ENCODE measurements at places on chromosomes 1 and 21.

DNA sequence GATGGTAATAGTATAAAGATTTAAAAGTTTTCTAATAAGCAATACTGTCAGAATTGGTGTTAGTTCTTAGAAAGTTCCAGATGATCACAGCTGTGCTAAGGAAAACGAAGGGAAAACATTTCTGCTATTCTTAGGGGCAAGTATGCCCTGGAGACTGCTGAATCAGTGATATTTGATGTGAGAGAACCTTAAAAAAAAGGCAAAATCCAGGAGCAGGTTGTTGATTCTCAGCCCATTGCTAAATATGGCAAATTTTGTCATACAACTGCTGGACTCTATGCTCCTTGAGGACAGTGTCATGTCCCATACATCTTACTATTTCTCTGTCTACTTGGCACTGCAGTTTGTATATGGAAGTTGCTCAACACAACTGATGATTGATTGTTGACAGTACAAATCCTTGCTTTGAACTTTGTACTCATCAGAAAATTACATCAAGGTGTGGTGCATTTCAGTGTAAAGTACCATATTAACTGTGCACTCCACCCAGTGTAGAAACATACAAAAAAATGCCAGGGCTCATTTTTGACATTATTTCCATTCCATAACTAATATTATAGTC is 10.9 kb downstream of the CRCT1 start:
- DNase-seq, result no peak

- no peak for DNase-seq
These were observed 118.7 kb downstream of the GLIS1 start for GRCh38 chr1:53620061-53620855.

DNA sequence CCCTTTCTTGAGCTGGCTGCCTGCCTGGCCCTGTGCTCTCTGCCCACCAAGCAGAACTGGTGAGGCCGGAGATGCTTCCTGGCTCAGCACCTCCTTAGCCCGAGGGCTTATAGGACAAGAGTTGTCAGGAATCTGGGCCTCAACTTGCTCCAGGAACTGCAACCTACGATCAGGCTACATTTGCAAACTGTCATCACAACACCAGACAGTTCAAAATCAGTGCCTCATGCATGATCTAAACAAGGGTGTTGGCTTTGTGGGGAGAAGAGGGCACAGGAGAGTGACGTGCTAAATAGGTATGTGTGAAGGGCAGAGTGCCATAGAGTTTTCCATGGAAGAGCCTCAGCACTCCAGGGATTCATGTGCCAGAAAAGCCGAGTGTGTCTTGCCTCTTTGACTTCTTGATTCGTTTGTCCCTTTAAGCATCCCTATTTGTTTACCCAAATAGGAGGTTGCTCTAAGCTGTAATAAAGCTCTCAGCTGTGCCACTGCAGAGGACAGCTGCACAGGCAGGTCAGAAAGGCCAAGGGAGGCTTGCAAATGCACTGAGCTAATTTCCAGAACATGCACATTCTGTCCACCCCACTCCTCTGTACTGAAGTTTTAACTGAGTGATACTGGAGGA is 30.2 kb upstream of the NEK2 start:
- DNase-seq, result no peak

DNA sequence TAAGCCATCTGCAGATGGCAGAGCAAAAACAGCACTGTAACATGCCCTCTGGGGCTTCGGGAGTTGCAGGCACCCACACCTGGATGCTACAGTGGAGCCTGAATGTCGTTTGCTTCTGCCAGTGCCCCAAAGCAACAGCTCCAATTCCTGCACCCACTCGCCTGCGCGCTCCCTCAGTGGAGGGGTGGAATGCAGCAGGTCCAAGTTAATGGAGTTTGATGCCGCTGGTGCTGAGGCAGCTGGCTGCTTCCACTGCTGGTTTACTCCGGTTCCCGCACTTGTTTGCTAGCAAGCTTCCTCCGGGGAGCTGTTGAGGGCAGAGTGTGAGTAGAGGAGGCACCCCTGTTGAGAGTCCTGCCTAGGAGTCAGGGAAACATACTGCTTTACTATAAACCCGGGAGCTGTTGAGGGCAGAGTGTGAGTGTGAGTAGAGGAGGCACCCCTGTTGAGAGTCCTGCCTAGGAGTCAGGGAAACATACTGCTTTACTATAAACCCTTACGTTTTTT is 584.0 kb upstream of the TMPRSS15 start:
- no peak for DNase-seq

GRCh38 chr1:210132582-210132981 is 100.0 kb upstream of the SERTAD4 start:
- DNase-seq, result peak; percentile 7

DNA sequence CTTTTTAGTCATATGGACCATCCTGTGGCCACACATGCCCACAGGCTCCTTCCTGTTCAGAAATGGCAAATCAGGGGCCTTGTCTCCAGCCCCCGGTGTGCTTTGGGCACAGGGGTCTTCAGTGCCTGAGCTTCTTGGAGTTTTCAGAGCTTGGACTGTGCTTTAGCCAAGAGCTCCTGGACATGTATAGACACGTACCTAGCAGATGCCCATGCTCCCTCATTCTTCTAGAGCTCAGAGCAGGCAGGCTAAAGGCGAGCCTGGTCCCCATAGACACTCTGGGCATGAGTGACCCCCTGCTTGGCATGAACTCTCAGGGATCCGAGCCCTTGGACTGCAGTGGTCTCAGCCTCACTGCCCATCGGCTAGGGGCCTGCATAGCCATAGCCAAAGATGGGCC is 106.8 kb downstream of the EPHB2 start:
- DNase-seq, result no peak

DNA sequence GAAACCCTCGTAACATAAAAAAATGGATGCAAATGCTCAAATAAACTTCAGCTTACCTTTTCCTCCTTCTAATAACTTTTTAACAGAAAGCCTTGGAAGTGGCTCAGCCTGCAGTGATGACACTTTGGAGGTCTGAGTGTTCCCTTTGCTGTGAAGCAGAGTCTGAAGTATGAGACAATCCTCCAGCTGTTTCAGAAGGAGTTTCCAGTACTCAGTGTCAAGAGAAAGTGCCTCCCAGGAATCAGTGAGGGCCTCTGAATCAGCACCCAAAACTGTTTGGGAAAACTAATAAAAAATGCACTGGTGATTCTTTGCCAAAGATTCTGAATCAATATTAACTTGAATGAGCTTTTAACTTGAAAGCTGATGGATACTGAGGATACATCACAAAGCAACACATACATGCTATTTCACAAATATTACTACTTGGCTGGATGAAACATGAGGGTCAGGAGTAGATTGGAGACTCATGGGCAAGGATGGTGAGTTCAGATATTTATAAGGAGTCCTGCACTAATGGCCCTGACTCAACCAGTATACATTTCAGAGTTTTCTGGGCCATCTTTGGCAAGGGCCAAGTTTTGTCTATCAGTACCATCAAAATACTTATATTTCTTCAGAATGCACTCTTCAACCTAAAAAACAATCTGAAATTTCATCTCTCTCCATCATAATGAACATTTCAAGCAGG is 77.0 kb downstream of the IARS2 start:
- no peak for DNase-seq

DNA sequence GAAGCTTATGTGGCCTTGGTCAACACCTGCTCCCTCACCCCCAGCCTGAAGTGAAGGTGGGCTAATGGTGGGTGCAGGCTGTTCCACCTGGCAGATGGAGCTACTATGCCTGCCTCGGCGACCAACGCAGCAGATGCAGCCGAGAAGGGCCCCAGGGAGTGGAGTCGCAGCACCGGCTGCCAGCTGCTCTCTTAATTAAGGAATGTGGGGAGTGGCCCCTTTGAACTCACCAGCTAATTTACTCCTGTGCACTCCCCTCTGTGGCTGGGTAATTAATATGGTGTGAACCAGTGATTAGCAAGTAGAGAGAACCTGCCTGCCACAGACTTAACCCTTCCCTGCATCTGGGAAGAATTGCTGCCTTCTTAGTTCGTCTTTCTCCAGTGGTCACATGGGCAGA is 3.3 kb upstream of the SLAMF8 start:
- no peak for DNase-seq

DNA sequence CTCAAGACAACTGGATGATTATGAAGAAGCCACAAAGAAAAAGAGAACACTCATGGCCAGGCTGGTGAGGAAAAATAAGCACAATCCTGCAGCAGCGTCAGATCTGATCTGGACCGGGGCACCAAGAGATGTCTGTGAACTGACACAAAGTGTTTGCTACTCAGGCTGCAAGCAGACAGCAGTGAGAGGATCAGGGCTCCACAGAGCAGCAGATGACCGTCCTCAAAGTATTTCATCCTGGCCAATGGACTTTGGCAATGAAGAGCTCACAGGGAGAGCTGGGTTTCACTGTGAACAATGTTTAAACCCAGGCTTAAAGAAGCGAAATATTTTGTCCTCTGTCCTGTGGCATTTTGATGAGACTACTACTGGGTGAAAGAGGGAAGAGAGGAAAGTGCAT is 299.2 kb downstream of the GPATCH2 start:
- DNase-seq, result no peak

- DNase-seq, result no peak
These were observed 24.9 kb downstream of the VAV3 start for GRCh38 chr1:107940017-107940577.

- DNase-seq, result peak; percentile 21
These were observed 80.4 kb upstream of the ADAMTS5 start for GRCh38 chr21:27047283-27047657.

DNA sequence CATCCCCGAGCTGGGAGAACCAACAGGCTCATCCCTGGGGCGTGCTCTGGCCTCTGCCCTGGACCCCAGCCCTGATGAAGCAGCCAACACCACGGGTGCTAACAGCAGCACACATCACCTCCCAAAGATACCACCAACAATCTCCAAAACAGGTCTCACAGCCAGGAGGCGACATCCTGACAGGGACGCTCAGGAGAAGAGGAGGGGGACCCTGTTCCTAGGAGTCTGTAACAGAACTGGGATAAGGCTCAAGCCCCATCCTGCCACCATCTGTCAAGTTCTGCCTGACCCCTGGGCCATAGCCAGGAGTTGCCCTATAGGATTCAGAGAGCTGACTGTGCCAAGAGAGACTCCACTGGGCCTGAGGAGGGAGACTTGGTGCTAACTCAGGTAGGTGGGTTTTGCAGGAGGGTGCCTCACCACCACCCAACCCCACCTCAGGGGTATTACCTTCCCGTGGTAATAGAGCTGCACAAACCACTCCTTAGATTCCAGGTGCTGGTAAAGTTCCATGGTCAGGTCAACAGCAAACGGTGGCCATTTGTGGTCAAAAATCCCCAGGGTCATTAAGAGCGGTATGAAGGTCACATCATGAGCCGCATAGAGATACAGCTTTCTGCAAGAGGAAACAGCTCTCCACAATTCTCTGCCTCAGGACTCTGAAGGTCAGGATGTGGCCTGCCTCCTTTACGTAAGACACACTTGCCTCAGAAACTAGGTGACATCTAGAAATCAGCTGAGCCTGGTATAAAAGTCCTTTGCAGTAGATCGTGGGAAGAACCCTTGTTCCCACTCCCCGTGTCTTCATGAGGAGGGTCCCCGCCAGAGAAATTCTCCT is 22.3 kb downstream of the ACP6 start:
- no peak for DNase-seq

DNA sequence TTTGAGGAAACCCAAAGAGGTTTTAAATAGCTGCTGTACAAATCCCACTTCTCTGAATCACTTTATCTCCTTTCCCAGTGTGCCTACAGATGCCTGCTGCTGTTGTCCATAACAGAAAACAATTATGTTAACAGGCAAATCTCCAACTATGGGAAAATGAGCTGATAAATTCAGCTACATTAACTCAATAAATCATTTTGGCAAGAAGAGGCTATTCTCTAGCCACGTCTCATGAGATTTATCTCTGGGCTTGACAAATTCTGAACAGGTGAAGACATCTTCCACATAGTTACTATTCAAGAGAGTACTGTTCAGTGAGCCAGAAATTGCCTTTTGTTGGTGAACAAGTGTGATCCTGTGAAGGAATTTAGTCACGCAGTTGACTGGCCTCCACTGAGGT is 327.1 kb upstream of the FMN2 start:
- DNase-seq, result no peak

GRCh38 chr1:207603777-207604176 is 41.2 kb upstream of the CR1L start:
- no peak for DNase-seq

- no peak for DNase-seq
These were observed 37.0 kb upstream of the EPS15 start for GRCh38 chr1:51555866-51556619.

DNA sequence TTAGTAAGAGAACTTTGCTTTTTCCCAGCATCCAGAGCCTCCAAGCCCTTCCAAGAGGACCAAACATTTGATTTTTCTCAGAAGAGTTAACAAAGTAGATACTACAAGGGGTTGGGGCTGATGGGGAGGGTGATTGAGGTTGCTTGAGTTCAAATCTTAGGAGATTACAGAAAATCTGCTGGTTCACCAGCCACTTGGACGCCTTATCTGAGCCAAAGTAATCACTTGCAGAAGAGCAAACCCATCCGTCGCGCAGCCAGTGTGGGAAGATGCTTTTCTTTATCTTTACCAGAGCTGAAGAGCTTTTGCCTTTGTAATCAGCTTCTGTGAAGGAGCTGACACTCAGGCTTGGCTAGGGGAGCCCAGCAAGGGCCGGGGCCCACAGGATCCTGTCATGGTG is 91.9 kb upstream of the CTTNBP2NL start:
- DNase-seq, result no peak

DNA sequence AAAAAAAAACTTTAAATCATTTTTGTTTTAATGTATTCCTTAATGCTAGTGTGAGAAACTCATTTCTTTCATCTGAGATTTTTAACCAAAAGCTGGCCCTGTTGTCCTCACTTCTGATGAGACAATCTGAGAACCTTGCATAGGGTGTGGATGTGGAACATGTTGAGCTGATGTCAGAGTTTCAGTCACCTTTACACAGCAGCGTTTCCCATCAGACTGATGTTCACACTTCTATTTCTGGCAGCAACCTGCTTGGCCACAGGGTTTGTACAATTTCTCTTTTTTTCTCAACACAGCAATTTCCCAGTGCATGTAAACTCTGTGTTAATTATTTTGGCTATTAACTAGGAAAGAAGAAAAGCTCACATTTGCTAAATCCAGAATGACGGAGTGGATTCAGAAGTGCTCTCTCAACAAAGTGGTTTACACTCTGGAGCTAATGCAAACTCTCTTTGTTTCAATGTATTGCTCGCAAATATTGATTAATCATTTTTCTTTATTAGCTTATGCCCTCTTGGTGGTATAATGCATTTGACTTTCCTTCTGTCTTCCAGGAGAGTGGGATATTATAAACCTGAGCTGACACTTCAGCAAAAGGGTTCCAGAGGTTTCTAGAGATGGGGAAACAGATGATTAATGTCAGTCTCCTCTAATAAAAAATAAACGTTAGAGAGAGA is 70.5 kb upstream of the HSPA13 start:
- DNase-seq, result no peak

DNA sequence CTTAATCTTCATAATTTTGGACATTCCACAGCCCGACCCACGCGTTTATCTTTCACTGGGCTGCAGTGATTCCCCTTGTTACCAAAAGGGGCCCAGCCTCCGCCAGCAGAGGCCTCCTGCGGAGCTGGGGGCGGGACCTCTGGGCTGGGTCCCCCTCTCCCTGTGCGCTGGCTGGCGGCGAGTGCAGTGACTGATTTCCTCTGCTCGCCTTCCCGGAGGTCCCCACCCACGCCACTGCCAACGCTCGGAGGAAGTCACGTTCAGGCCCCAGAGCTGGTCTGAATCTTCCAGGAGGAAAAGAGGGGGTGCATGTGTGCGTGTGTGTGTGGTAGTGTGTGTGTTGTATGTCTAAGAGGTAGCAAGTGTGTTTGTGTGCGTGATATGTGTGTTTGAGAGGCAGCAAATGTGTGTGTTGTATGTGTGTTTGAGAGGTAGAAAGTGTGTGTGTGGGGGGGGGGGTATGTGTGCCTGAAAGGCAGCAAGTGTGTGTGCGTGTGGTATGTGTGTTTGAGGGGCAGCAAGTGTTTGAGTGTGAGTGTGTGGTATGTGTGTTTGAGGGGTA is 35.0 kb upstream of the JAK1 start:
- DNase-seq, result no peak
